Activated CD4-positive, alpha-beta T cell treated with anti-CD3 and anti-CD28 coated beads, Interleukin-2, amount 50 U/mL, for 48 hours (primary cell): ENCODE measurements at places on chromosomes 11 and 22.
A peak's percentile ranks its signal among the peaks of the same experiment; 100 is the strongest.

DNA sequence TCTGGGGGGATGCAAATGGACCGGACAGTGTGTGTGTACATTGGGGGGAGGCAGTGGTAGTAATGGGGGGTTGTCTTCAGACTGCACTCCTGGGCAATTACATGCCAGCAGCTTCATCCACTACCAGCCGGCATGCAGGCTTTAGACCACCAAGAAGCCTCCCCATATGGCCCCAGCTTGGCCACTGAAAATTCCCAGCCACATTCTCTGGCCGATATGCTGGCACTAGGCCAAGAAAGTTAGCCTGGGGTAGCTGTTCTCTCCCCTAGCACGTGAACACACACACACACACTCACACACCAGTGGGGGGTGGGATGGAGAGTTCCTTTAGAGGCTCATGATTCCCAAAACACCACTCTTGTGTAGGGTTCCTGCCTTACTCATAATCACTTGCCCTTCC, 3.6 kb upstream of the ROBO3 start:
- DNase-seq = no peak

DNA sequence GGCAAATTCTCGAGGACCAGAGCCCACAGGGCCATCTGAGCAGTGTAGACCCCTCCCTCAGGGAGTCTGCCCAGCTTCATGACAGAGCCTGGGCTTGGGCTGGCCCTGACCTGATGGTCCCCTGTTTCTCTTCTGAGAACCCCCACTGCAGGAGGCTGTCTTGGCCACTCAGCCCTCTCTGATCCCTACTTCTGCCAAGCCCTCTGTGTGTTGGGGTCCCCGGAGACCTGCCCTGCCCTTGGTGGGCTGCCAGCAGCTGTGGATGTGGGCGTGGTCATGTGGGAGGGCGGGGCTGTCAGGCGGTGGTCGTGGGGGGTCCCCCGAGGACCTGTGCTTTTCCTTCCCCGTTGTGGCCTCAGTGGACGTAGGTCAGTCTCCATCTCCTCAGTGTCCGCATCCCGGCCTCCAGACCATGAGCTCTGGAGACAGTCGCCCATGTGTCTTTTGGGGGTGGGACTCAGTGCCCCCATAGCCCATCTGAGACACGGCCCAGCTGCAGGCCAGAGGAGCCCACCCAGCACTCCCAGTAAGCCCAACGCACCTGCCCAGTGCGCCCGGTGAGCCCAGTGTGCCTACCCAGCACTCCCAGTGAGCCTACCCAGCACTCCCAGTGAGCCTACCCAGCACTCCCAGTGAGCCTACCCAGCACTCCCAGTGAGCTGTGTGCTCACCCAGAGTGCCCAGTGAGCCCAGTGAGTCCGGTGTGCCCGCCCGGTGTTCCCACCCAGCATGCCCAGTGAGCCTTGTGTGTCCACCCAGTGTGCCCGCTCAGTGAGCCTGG, 409.2 kb downstream of the TBC1D22A start:
- DNase-seq = no peak

DNA sequence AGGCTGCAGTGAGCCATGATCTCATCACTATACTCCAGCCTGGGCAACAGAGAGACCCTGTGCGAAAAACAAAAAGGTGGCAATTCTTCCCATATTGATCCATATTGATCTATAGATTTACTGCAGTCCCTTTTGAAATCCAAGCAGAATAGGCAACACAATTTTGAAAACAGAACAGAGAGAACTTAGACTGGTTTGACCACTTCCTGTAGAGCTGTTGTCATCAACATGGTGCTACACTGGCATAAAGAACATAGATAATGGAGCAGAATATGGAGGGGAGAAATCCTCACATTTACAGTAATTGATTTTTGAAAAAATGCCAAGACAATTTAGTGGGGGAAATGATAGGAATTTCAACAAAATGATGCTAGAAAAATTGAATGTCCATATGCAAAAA, 34.1 kb downstream of the GRK3 start:
- DNase-seq = no peak

- no peak for DNase-seq
These were observed 15.6 kb upstream of the CRYBB3 start for GRCh38 chr22:25183949-25184619.

GRCh38 chr22:19285831-19286230, 5.7 kb downstream of the CLTCL1 start:
- DNase-seq = no peak

GRCh38 chr11:126076641-126077040, 14.0 kb upstream of the CDON start:
- no peak for DNase-seq

DNA sequence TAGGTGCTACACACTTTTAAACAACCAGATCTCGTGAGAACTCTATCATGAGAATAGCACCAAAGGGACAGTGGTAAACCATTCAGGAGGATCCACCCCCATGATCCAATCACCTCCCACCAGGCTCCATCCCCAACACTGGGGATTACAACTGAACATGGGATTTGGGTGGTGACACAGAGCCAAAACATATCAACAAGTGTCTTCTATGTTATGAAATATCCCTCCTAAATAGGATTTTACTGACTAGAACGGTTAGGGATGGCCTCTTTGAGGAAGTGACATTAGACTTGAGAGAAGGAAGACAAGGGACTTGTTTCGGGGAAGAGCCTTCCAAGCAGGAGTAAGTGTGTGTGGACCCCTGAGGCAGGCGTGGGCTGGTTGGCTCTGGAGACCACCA, 11.9 kb upstream of the MRPL11 start:
- no peak for DNase-seq

DNA sequence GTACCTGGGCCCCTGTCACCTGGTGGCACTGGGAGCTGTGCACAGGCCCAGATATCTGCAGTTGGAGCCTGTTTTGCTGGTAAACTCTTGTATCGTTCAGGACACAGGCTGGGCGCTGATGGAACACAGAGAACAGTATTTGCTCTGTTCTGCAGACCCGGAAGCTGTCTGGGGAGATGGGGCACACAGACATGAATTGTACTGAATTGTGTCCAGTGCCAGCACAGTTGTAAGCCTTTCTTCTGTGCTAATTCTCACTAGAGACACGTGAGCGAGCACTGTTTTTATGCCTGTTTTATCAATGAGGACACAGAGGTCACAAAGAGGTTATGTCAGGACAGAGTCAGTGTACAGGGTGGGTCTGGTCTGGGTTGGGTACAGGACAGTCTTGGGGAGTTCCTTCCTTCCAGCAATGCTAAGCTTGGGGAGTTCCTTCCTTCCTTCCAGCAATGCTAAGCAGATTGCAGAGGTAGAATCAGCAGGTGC, 24.4 kb upstream of the ACR start:
- DNase-seq = no peak

GRCh38 chr11:11478687-11479086, 125.6 kb upstream of the CSNK2A3 start:
- DNase-seq = no peak

- no peak for DNase-seq
These were observed 110.9 kb downstream of the KCNC1 start for GRCh38 chr11:17845431-17845881.

DNA sequence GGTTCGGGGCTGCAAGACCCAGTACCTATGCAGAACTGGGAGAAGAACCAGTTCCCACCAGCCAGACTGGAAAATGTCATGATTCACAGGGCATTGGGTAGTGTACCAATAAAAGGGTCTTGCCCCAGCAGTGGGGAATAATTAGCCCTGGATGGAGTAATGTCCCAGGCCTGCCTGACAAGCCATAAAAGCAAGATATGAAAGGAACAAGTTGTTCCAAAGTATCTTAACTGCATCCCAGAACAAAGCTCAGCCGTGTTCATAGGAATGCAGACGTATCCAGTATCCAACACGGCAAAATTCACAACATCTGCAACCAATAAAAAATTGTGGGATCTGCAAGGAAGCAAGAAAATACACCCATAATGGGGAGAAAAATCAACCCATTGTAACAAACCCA, 47.9 kb downstream of the ASCL2 start:
- no peak for DNase-seq

DNA sequence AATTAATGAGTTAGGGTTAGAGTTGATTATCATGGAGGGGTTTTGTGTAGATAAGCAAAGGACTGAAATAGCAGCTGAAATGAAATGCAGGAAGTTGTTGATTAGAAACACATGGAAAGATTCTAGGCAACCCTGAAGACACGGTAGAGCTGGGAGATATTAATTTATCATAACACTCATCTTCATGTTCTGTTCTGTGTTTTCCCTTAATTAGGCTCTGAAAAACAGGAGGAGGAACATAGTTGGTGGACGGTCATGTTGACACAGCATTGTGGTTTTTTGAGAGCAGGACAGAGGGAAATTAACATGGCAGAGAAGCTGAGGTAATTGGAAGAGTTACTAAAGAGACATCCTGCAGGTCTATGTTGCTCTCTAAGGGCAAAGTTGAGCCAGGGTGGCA, 138.8 kb upstream of the UBASH3B start:
- DNase-seq = no peak

GRCh38 chr22:50313021-50313420, 5.6 kb upstream of the PLXNB2 start:
- DNase-seq = no peak

DNA sequence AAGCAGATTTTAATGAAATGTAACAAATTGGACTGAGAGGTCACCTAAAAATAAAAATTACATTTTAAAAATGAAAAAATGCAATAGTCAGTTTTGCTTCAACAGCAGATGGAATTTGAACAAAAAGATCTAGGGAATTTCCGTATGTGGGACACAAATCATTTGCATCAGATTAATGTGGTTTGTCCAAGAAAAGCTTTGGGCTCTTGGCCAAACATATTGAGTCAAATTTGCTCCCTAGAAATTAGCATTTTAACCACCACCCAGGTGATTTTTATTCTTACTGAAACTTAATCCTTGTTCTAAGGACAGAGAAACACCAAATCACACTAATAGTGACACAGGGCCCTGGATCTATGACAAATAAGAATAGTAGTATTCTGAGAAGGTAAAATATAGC, 1477.8 kb downstream of the FAM181B start:
- DNase-seq = no peak

DNA sequence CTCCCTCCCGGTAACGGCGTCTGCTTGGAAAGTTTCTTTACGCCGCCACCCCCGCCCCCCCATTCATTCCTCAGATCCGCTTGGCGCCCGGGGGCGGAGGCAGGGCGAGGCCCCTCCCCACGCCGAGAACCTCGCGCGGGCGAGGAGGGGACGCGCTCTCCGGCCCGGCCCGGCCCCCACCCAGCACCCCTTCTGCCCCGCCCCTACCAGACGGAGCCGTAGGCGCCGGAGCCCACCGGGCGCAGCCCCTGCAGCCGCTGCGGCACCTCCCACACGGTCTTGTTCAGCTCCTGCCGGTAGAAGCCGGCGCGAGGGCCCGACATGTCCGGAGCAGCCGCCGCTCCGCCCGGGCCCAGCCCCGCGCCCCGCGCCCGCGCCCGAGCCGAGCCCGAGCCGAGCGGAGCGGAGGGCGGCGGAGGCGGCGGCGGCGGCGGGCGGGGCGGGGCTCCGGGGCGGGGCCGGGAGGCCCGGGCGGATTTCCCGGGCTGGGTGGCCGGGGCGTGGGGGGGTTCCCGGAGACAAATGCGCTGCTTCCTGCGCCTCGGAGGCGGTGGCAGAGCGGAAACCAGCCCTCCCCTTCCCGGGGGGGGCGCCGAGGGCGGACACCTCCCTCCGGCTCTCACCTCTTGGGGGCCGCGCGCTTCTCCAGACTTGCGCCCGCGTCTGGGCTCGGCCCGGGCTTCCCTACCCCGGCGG, at the start of gene MAPK11:
TSS of gene MAPK11 (minus strand) at position 411 of the 696 bp plus-strand sequence. CDS start at position 323, 88 bp downstream.
- DNase-seq = peak; percentile 78

- no peak for DNase-seq
These were observed 1059.7 kb downstream of the OPCML start for GRCh38 chr11:132472411-132473172.

GRCh38 chr11:17691550-17691949, 27.8 kb upstream of the MYOD1 start:
- DNase-seq = no peak

- peak; percentile 25 for DNase-seq
These were observed at the start of gene USH1C for GRCh38 chr11:17544181-17544622. Gene USH1C, minus strand, starts transcription at chr11:17544416. Its CDS starts 109 bp downstream, at chr11:17544307.

- peak; percentile 75 for DNase-seq
These were observed 3.7 kb upstream of the POLD4 start for GRCh38 chr11:67356864-67357561.

- no peak for DNase-seq
These were observed 44.8 kb downstream of the GAS2 start for GRCh38 chr11:22711071-22711770.

DNA sequence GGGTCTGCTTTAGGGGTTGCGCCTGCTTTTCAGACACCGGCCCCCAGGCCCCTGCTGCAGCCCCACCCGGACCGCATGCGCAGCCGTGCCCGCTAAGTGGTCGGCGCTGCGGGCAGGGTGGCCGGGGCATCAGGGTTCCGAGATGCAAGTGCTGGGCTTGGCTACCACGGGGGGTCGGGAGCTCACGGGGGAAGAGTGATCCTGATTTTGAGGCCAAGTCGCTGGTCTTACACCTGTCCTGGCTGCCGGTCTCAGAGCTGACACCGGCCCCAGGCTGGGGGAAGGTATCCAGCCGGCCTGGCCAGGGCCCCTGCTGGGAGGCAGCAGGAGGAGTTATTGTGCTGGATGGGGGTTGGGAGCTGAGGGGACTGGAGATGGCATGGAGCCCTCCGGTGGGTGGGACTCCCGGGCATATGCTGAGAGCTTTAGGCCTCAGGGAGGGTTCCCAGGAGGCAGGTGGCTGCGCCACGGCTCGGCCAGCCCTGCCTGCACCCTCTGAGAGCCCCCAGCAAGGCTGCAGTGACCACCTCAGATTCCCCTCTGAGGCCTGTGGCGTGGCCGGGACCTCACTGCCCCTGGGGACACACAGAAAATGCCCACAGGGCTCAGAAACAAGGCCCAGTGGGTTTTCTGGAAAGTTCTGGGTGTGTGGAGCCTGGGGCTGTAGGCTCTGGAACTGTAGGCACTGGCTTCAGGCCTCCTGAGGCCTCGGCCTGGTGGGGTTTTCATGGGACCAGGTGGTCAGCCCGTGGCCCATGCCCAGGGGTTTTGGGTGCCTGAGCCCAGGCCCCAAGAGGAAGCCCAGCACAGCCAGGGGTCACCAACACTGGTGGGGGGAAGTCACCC, 4.4 kb upstream of the MUC5AC start:
- DNase-seq = no peak

GRCh38 chr11:15145615-15146014, 30.9 kb downstream of the INSC start:
- DNase-seq = no peak

DNA sequence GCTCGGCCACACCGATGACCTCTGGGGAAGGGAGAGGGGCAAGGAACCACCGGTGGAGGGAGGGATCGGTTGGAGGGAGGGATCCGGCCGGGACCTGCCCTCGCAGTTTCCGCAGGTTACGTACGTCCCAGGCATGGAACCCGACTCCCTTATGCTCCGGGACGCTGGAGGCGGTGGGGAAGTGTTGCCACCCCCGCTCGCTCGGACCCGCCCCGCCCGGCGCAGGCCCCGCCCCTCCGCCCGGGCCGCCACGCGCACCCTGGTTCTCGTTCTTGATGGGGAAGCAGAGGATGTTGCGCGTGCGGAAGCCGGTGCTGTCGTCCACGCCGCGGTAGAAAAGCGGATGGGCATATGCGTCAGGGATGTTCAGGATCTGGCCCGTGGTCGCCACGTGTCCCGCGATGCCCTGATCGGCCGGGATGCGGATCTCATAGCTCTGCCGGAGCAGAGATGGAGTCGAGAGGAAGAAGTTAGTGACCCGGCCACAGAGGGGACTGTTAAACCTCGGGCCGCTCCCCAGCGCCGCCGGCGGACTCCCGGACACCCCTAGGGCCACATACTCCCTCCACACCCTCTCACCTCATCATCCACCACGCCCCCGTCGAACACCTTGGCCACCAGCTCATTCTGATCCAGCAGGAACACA, 89.8 kb downstream of the PDE2A start:
- DNase-seq = peak; percentile 53
